Hindlimb muscle (tissue), 1 donor: ENCODE measurements at places on chromosomes 4 and X.

GRCh38 chrX:9747644-9748043 lies 18.0 kb downstream of the GPR143 start:
- DNase-seq: no peak

DNA sequence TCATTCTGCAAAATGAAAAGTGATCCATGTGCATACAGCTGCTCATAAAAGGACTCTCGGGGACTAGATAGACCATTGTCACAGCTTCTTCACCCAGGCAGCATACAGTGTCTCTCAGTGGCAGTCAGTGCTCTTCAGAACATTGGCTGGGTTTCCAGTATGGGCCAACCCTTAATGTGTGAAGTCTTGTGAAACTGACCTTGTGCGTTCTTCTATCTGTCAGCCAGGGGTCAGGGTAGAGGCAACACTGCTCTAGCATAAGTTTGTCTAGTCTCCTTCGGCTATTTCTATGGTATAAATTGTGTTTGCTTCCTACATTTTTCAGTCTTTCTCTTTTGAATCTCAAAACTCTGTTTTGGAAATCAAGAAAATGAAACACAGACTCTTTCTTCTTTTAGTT lies 37.0 kb upstream of the SMIM31 start:
- no peak for DNase-seq

- DNase-seq: no peak
Measured at GRCh38 chrX:96987228-96987627, 103.5 kb downstream of the RPA4 start.

GRCh38 chr4:25160714-25161592 lies 704 bp upstream of the SEPSECS start:
- no peak for DNase-seq

DNA sequence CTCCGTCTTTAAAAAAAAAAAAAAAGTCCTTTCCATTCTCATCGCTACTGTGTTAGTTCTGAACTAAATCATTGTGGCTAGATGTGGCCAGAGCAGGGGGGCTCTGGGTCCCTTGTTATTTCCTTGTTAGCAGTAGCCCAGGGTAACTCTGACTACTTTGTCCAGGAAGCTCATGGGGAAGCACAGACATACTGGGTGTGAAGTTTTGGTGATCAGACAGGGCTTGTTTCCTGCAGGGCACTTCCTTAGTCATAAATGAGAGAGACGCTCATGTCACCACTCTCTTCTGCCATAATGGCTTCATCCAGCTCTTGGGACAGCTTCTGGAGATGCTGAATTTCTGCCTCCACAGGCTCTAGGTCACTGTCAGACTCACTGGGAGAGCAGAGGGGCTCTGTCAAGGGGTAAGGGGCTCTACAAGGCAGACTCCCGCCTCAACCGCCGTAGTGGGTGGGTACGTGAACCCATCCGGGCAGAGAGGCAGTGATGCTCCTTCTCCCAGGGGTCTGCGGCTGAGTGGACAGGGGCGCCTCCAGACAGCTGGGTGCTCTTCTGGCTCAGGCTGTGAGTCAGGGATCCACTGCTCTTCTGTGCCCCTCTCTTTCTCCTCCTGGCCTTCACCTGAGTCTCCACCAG lies 12.9 kb downstream of the STIM2 start:
- DNase-seq: no peak
